ENCODE measurements at places on chromosomes 7 and 10.
A peak's percentile ranks its signal among the peaks of the same experiment; 100 is the strongest.

GRCh38 chr7:98203261-98203963 is 7.8 kb upstream of the BHLHA15 start:
- ATAC-seq = no peak

- ATAC-seq = peak; percentile 12
These were observed 2.1 kb downstream of the EPHB4 start for GRCh38 chr7:100825215-100825671.

DNA sequence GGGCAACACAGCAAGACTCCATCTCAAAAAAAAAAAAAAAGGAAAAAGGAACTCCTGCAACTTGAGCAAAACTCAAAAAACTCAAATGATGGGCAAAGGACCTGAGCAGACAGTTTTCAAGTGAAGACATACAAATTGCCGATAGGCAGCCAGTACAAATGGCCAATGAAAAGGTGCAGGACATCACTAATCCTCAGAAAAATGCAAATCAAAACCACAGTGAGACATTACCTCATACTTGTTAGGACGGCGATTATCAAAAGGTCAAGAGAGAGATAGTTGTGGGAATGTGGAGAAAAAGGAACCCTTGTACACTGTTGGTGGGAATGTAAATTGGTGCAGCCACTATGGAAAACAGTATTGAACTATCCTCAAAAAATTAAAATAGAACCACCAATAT is 16.8 kb downstream of the SVOPL start:
- ATAC-seq = no peak

DNA sequence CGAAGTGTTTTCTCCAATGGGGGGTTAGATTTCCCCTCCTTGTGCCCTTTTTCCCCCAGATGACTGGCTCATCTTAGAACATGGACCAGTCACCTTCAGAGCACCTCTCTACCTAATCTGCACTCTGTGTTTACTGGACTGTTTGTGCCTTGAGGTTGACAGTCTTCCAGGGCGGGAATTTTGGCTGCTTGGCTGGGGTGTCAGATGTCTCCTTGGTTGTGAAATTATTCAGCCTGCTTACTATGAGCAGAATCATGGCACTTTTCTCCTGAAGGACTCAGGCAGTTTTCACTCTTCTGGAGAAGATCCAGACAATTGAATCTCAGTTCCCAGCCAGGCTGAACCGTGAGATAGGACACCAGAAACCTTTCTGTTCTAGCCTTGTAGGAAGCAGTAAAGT is 60.3 kb upstream of the NFKB2 start:
- no peak for ATAC-seq

DNA sequence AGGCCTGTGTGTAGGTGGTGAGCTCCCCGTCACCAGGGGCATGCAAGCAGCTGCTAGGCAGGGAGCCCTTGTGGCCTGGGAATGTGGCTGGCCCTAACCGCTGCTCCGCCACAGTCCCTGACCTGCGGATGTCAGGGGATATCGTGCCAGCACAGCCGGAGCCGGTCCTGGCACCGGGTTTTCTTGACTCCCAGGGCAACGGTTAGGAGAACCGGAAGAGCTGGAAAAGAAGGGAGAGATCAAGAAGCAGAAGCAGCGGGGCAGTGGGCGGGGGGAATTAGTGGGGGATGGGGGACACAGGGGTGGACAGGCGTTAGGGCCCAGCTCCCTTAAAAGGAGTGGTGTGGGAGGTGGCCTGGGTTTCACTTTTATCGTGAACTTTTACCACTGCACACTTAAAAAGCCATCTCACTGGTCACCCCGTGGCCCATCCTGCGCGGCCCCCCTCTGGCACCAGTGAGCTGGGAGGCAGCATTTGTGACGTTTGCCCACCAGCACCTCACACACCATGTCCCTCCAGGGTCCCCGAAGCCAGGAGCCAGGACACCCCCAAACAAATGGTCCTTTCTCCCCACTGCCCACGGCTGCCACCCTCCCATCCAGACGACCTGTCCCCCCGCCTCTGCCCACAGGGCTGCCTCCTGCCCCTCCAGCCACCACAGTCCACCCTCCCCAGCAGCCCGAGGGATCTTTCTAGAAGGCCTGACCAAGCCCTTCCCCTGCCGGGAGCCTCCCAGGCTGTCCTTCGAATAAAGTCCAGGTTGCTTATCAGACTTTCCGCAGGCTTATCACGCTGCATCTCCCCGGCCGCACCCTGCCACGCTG is 1.8 kb upstream of the MICALL2 start:
- ATAC-seq = no peak

DNA sequence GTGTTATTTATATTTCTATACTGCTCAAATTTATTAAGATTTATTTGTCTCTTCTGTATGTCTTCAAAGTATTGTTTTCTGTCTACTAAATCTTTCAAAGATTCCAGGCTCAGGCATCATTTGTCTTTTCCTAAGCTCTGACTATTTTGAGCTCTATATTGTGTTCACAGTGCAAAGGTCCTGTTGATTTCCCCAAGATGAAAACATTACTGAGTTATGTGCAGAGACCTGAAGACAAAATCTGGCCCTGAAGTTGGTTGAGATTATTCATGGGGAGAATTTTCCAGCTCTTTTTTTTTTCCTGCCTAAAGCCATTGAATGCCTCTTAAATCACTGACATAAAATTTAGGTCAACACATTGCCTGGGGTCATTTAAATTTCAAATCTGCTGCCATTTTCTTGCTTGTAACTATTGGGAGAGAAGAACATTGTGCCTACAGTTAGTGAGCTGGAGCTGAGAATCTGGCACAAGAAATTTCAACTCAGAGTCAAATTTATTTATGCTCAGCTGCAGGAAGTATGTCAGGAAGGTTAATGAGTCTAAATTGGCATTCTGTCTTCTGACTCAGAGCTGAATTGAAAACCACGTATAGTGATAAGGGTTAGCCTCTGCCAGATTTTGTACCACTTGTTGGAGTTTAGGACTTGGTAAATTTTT is 31.6 kb downstream of the CSTF2T start:
- ATAC-seq = peak; percentile 64

DNA sequence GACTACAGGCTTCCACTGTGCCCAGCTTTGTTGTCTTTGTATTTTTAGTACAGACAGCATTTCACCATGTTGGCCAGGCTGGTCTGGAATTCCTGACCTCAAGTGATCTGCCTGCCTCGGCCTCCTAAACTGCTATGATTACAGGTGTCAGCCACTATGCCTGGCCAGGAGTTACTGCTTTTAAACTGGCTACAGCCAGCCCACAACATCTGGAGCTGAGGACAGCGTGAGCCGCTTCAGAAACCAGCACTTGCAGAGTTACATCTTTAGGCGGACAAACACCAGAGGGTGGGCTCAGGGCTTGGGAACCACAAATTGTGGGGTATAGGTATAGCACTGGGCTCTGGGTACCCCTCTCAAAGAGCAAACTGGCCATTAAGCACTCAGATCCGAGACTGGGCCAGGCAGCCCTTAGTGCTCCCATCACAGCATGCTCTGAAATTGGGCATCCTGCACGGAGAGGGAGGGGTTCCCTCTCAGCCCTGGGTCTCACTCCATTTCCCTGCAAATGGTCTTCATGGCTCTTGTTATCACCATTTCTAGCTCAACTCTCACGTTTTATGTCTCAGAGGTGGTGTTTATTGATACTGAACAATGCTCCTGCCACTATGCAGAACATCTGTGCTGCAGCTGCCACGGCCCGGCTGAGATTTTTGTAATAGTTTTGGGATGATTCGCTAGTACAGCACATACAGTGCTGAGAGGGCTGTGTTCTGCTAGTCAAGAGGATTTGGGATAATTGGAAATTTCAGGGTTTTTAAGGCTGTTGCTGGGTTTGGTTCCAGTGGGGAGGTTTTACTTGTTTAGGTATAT is 146.4 kb upstream of the LYZL2 start:
- peak; percentile 82 for ATAC-seq

- ATAC-seq = no peak
These were observed 79.6 kb upstream of the SORCS1 start for GRCh38 chr10:107244122-107244521.

DNA sequence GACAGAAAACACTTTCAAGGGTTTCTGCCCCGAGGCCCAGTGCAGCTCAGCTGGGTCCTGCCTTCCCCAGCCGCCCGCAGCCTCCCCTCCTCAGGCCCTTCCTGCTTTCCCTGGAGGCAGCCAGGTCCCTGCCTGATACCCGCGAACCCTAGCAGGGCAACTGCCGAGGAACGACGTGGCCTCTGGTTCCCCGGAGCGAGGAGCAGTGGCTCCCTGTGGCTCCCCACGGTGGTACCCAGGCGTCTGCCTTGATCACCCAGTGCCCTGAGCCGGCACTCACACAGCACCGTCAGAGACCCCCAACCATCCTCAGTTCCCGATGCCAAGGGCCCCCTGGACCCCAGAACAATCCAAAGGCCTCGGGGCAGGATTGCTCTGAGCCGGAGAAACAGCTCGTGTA is 58.3 kb downstream of the CFAP46 start:
- ATAC-seq = no peak

DNA sequence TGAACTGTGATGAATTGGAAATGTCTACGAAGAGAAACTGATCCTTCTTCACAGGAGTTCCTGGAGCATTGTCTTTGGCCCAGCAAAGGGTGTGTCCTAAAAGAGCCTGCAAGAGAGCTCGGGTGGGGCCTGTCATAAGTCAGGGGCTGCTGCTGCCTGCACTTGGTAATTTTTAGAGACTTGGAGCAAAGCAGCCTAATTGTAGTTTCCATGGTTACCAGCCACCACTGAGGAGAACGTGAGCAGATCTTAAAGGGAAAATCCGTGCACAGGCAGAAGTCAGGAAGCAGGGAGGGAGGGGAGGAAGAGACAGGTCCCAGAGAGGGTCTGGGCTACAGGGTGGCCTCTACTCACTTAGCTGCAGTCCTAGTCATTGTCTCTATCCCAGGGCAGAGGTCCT is 463.6 kb downstream of the PLXNA4 start:
- ATAC-seq = peak; percentile 76

DNA sequence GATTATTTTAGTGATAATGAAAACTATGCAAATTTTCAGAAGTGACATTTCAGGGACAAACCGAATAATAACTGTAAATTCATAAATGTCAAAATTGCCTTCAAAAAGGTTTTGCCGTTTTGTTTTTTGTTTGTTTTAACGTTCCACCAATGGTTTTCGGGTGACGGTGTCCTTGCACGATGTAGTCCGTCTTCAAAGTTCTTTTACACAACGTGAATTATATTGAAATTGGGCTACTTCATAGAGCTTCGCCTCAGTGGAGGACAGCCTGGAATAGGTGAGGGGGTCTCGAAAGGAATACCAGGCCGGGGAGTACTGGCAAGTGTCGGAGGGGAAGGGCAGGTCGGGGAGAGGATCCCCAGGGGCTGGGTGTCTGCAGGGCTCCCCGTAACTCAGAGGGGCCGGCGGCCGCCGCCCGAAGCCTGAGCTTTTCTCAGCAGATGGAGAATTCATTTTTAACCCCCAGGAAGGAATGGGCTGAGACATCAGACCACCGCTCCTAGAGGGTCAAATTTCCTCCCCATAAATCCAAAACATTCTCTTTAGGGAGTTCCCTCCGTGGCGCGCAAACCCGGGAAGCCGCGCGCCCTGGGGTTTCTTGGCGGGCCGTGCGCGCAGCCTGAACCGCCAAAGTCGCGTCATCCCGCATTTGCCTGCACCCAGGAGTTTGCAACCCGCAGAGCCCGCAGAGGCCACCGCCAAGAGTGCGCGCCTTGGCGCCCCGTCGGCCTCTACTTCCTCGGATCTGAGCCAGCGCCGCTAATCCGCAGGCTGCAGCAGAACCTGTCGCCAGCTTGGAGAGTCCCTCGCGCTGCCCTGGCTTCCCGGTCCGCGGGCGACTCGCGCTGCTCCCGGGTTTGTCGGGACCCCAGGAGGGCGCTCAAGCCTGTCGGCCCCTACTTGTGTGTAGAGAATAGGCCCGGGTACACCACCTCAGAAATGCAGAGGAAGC is 17.3 kb upstream of the EVX1 start:
- ATAC-seq = no peak

Measured in motor neuron (in vitro differentiated cells).